ENCODE measurements at places on chromosomes 1 and 21.

GRCh38 chr1:242447689-242448088 lies 76.8 kb downstream of the PLD5 start:
- DNase-seq = no peak

- DNase-seq = no peak
Measured at GRCh38 chr1:54927472-54928240, 40.7 kb upstream of the DHCR24 start.

GRCh38 chr1:156422602-156423091 lies 53.6 kb downstream of the RHBG start:
- no peak for DNase-seq

- no peak for DNase-seq
Measured at GRCh38 chr1:77614037-77614436, 68.4 kb downstream of the ZZZ3 start.

GRCh38 chr1:10936998-10937901 lies 75.2 kb upstream of the TARDBP start:
- no peak for DNase-seq

GRCh38 chr1:203631946-203632345 lies 5.3 kb downstream of the ATP2B4 start:
- DNase-seq = no peak

- no peak for DNase-seq
Measured at GRCh38 chr21:35309316-35309715, 260.2 kb upstream of the RUNX1 start.

DNA sequence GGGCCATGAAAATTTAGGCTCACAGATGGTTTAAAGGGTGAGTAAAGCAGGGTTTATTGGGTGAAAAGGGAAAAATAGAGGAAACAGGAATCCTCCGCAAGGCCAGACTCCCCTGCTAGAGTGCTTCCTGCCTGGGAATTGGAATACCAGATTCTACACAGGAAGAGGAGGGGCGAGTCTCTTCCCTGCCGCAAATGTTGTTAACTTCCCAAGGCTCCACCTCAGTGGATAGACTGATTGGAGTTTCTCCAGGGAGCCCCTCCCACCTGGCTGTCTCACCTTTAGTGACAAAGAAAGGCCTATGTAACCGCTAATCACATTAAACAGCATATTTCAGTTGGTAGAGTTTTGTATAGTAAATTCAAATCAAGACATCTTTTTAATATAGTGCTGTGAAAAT lies 1450.1 kb downstream of the KCNT2 start:
- DNase-seq = no peak

DNA sequence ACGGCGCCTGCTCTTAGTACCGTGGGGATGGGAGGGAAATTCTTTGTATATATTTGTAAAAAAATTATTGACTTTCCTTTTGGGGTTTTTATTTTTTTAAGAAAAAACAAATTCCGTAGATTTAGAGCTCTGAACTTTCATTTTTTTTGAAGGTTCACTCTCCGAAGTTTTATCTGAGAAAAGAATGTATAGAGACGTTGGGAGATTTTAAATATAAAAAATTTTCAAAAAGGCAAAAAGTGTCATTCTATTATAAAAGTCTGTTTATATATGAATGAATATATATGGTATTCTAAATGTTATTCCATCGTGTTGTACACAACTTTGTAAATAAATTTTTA lies 2.4 kb downstream of the FOXD3 start:
- no peak for DNase-seq

DNA sequence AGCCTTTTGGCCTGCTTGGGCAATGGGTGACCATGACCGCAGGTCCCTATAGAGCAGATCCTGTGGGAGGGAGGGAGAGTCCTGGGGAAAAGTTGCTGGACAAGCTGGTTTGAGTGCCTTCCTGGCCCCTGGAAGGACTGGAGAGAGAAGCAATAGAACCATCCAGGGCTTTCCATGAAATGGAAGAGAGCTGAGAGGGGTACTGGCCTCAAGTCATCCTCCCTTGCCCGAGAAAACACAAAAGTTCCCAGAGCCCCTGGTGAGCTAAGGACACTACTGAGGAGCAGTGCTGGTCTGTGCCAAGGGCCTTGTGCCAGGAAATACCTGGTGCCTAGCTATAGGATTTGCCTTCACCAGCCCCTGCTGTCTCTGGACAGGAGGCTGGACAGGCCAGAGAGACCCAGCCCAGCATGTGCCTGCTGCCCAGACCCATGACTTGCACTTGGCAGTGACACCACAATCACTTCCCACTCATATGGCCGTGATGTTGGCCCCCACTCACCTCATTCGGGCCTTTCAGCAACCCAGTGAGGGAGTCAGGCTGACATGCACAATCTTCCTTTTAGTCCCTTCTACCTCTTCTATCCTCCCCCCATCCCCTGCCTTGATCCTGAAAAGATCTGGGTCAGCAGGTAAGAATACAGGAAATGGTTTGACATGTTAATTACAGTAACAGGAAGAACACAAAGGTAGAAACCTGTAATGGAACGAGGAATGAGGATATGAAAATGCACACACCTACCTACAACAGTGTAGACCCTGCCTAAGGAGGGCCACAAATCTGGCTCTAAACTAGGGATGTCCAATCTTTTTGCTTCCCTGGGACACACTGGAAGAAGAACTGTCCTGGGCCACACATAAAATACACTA lies 7.0 kb downstream of the SH3BP5L start:
- no peak for DNase-seq

GRCh38 chr1:175364424-175365076 lies 172.0 kb upstream of the KIAA0040 start:
- no peak for DNase-seq

- DNase-seq = no peak
Measured at GRCh38 chr1:93672069-93672468, 9.6 kb downstream of the BCAR3 start.

DNA sequence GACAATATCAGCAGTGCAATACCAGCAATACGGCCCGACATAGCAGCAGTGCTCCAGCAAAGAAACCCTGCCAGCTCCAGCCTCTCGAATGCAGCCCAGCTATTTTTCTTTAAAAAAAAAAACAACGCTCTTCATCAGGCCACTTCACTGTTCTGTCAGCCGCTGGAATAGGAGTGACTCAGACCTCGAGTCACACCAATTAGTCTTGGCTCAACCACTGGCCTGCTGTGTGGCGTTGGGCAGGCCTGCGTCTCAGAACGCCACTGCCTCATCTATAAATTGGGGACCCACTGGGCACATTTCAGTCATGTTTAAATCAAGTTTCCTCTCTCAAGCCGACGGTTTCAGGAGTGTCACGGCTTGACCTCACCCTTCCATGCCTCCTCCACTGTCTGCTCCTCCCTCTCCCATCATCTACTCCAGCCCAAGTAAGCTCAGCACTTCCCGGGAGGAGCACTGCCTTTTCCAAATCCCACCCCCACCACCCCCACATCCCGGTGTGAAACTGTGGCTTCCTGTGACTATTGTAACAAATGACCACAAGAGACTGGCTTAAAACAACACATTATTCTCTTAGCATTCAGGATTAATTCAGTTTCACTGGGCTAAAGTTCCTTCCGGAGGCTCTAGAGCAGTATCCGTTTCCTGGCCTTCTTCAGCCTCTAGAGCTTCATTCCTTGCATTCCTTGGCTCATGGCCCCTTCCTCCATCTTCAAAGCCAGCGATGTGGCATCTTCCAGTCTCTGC lies 71.9 kb upstream of the EFHD2 start:
- DNase-seq = no peak

GRCh38 chr1:2971609-2972008 lies 49.7 kb upstream of the ACTRT2 start:
- DNase-seq = no peak

DNA sequence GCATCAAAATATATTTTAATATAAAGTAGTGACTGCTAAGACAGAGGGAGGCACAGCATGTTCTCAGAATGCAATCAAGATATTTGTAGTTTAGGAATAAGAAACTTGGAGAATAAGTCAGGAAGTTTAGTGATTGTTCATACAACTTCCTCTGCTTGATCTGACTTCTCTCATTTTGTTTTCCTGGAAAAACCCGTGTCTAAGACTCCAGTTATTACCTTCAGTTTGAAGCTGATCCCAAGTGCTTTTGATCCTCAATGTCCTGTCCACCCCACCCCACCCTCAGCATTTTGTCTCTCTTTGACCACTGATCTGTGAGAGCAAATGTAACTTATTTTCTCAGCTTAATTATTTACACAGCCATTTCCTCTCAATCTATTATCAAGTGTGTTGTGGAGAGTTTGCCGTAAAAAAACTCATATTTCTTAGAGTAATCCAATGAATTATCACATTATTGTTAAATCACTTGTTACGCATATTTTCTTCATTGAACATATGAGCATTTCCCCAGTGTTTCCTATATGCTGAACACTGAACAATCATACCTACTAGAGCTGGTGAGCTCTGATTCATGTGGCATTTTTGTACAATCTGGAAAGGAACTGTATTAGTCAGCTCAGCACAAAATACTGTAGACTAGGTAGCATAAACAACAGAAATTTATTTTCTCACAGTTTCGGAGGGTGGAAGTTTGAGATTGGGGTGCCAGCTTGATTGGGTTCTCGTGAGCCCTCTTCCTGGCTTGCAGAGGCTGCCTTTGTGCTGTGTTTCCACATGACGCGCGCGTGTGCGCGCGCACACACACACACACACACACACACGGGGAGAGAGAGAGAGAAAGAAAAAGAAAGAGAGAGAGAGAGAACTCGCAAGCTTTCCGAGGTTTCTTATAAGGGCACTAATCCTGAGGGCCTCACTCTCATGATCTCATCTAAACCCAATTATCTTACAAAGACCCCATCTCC lies 65.5 kb upstream of the DPYD start:
- DNase-seq = no peak

Data from NCI-H1105 (cell line).